H7 (cell line): ENCODE measurements at places on chromosomes 3 and 15. TPM values are rescaled to one million over a fixed set of nuclear protein-coding genes. Genes with fewer than 3 reads are reported as not detected.

The VPS13C gene
- 6.5 and 9.7 TPM in 2 replicates for total RNA-seq

The CCR2 gene
- total RNA-seq = not detected in 2 replicates

DNA sequence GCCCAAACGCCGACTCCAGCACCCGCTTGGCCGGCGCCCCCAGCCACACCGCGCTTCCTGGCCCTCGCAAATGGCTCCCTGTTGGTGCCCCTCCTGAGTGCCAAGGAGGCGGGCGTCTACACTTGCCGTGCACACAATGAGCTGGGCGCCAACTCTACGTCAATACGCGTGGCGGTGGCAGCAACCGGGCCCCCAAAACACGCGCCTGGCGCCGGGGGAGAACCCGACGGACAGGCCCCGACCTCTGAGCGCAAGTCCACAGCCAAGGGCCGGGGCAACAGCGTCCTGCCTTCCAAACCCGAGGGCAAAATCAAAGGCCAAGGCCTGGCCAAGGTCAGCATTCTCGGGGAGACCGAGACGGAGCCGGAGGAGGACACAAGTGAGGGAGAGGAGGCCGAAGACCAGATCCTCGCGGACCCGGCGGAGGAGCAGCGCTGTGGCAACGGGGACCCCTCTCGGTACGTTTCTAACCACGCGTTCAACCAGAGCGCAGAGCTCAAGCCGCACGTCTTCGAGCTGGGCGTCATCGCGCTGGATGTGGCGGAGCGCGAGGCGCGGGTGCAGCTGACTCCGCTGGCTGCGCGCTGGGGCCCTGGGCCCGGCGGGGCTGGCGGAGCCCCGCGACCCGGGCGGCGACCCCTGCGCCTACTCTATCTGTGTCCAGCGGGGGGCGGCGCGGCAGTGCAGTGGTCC is 3.5 kb downstream of the ISLR2 start:
- peak; percentile 75 for DNase-seq

DNA sequence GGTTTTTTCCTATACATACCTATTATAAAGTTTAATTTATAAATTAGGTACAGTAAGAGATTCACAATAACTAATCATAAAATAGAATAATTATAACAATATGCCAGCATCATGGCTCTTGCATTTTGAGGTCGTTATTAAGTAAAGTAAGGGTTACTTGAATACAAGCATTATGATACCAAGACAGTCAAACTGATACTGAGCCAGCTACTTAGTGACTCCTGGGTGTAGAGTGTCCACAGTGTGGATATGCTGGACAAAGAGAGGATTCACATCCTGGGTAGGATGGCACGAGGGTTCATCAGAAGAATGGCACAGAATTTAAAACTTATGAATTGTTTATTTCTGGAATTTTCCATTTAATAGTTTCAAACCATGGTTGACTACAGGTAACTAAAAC is 157.2 kb upstream of the IL12A start:
- no peak for DNase-seq

GRCh38 chr3:7385635-7386034 is 524.7 kb downstream of the GRM7 start:
- DNase-seq = no peak

- DNase-seq = no peak
Measured at GRCh38 chr15:62931650-62932049, 110.9 kb upstream of the TPM1 start.

- DNase-seq = no peak
Measured at GRCh38 chr3:195466251-195466650, 23.4 kb upstream of the ACAP2 start.
